ENCODE measurements at places on chromosomes 6 and 20.

- no peak for DNase-seq
- H3K4me3 ChIP-seq: no peak overlapping the region
- H3K27ac ChIP-seq: no peak overlapping the region
- H3K27me3 ChIP-seq: no peaks in the 10 kb centered on the region
These were observed 27.0 kb downstream of the TMEM14A start for GRCh38 chr6:52697903-52698302.

GRCh38 chr6:6764764-6765434, 176.4 kb downstream of the LY86 start:
- no peak for DNase-seq
- no peak overlapping the region for H3K27ac ChIP-seq
- no peak overlapping the region for H3K4me3 ChIP-seq
- peaks cover 5% of the 10 kb centered on the region for H3K4me1 ChIP-seq
- peaks cover 9% of the 10 kb centered on the region for H3K27me3 ChIP-seq

DNA sequence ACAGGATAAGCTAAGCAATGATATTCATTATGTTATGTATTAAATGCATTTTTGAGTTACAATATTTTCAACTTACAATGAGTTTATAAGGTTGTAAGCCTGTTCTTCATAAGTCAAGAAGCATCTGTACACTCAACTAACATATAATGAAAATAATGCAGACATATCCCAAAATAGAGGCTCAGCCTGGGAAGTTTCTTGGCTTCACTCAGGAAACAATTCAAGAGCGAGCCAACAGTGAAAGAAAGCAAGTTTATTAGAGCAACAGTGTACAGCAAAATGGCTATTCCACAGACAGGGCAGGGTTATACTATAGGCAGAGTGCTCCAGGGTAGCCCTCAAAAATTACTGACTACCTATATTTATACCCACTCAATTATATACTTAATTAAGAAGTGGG, 1581.8 kb downstream of the HACE1 start:
- H3K27me3 ChIP-seq: no peaks in the 10 kb centered on the region
- H3K4me3 ChIP-seq: no peak overlapping the region
- no peaks in the 10 kb centered on the region for H3K36me3 ChIP-seq
- DNase-seq: no peak

- no peaks in the 10 kb centered on the region for H3K27me3 ChIP-seq
- no peaks in the 10 kb centered on the region for H3K36me3 ChIP-seq
- H3K4me3 ChIP-seq: no peak overlapping the region
- no peaks in the 10 kb centered on the region for H3K4me1 ChIP-seq
- DNase-seq: peak; percentile 11
These were observed 220.5 kb downstream of the TENT5A start for GRCh38 chr6:81531869-81532561.

GRCh38 chr20:9220874-9221547, 152.1 kb downstream of the PLCB4 start:
- H3K36me3 ChIP-seq: peaks cover 3% of the 10 kb centered on the region
- H3K27ac ChIP-seq: peak overlapping the region; percentile 69
- DNase-seq: peak; percentile 88
- peaks cover 17% of the 10 kb centered on the region for H3K4me1 ChIP-seq
